ENCODE measurements at places on chromosomes 3 and 15. TPM values are rescaled to one million over a fixed set of nuclear protein-coding genes. Genes with fewer than 3 reads are reported as not detected.

Gene COL6A5
- 1.7 TPM for total RNA-seq

Gene CAMP
- total RNA-seq, result 15.4 TPM

Gene SENP8
- total RNA-seq, result not detected

Gene EIF4E3
- total RNA-seq, result 31.4 TPM

Gene KLHL6
- total RNA-seq, result 17.9 TPM

Gene SLC27A2
- 1.0 TPM for total RNA-seq

DNA sequence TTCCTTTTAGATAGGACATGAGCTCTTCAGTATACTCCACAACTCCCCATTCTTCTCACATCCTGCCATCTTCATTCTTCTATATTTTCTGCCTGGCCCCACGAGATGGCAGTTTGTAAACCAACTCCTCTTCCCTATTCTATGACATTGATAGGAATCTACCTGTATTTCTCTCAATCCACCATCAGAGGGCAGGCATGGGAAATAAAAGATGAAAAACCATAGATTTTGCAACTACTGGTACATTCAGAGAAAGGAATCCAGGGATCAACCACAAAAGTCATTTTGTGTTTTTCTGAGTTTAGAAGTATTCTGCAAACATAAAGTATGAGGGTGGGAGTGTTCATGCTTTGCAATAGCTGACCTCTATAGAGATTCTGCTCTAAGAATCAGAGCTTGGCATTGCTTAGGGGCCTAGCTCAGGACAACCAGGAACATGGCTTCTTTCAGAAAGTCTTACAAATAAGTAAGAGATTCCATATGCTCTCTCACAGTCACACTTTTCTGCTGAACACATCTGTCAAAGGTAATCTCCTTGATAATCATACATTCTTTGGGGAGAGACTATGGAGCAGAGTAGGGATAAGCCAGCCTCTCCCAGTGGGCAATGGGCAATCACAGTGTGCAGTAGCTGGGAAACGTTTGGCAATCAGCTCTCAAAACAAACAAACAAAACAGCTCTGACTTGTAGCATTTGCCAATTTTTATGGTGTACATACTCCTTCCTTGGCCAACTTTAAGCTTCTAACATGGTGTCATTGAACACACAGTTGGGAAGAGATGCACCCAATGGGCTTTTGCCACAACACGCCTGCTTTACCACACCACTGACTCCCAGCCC lies 43.1 kb upstream of the SLC25A36 start:
- H3K4me3 ChIP-seq, result no peak overlapping the region
- H3K27me3 ChIP-seq, result no peaks in the 10 kb centered on the region
- no peaks in the 10 kb centered on the region for H3K36me3 ChIP-seq
- no peaks in the 10 kb centered on the region for H3K4me1 ChIP-seq
- DNase-seq, result no peak

- DNase-seq, result no peak
- H3K27me3 ChIP-seq, result no peaks in the 10 kb centered on the region
- H3K4me1 ChIP-seq, result no peaks in the 10 kb centered on the region
- H3K36me3 ChIP-seq, result no peaks in the 10 kb centered on the region
Observed at GRCh38 chr15:61133361-61133760, 95.7 kb downstream of the RORA start.

DNA sequence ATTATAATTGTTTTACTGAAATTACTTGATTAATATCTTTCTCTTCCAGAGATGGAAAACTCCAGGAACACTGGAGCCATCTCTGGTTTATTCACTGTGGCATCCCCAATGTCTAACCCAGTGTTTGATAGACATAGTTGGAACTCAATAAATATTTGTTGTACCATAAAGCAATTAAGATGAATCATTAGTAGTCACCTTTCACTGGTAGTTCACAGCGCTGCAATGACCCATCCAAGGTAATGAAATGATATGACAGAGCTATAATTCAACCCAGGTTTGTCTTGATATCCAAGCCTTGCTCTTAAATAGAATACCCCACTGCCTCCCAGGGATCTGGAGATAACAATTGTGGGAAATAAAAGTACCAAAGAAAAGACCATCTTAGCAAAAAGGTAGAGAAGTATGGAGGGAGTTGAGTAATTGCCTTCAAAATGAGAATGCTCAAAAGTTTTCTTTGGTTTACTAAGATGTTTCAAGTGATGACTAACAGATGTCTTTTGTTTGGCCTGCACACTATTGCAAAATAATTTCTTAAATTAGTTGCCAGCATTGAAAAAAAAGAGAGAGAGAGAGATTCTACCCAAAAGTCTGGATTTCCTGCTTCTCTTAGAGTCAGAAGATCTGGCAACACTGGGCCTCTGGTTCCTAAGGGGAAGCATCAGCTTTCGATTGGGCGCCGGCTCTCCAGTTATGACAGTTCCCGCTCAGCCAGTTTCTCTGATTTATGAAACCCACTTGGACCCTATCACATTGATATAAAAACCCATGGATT lies 348.5 kb downstream of the ERC2 start:
- no peak overlapping the region for H3K4me3 ChIP-seq
- H3K27me3 ChIP-seq, result no peaks in the 10 kb centered on the region
- DNase-seq, result no peak
- H3K4me1 ChIP-seq, result no peaks in the 10 kb centered on the region
- H3K27ac ChIP-seq, result no peak overlapping the region

GRCh38 chr3:45773072-45773471 lies 23.3 kb downstream of the SLC6A20 start:
- DNase-seq, result no peak
- no peak overlapping the region for H3K4me3 ChIP-seq
- no peaks in the 10 kb centered on the region for H3K27me3 ChIP-seq

DNA sequence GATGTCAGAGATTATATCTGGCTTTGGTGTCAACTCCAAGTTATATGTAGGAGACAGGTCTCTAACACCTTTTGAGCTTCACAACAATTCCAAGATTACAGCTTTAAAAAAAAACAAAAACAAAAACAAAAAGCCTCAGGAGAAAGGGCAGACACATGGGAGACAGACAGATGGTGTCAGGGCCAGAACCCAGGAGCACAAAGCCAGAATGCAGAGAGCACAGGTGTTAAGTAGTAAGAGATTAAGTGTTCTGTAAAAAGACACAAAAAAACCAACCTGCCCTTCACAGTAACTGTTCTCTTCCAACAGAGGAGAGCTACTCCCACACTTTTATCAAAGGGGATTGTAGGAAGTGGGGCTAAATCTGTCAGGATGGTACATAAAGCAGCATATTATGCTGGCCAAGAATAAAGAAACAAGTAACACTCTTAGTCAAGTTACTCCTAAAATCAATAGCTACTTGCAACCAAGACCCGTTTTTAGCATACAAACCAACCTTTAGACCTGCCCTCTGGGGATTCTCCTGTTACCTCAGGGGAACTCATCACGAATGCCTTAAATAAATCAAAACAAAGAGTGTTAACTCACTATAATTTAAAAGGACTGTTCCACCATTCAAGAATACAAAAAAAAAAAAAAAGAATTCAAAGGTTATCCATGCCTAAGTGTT lies 5.9 kb downstream of the CPEB1 start:
- H3K27me3 ChIP-seq, result peaks cover 16% of the 10 kb centered on the region
- H3K4me1 ChIP-seq, result peaks cover 2% of the 10 kb centered on the region
- DNase-seq, result no peak
- H3K4me3 ChIP-seq, result no peak overlapping the region

GRCh38 chr15:74340150-74340549 lies 27.3 kb downstream of the CYP11A1 start:
- H3K4me3 ChIP-seq, result no peak overlapping the region
- no peaks in the 10 kb centered on the region for H3K27me3 ChIP-seq
- DNase-seq, result no peak
- no peaks in the 10 kb centered on the region for H3K36me3 ChIP-seq
- H3K27ac ChIP-seq, result no peak overlapping the region
- H3K4me1 ChIP-seq, result peaks cover 11% of the 10 kb centered on the region

Data from upper lobe of left lung (tissue), 6 donors.